ENCODE measurements at places on chromosomes 7 and 10. TPM values are rescaled to one million over a fixed set of nuclear protein-coding genes. Genes with fewer than 3 reads are reported as not detected.

Gene ANKRD30A
- total RNA-seq: not detected

Gene SOSTDC1
- total RNA-seq: not detected

Gene CLEC5A
- not detected for total RNA-seq

Gene COPG2
- total RNA-seq: 17.6 TPM

Gene NUP205
- total RNA-seq: 120 TPM

Gene ATP5F1C
- total RNA-seq: 287 TPM

All from activated CD8-positive, alpha-beta memory T cell treated with anti-CD3 and anti-CD28 coated beads, Interleukin-2, amount 10 ng/mL, durations not matched to agents 7 days and 5 days (primary cell).